Activated CD4-positive, alpha-beta memory T cell treated with anti-CD3 and anti-CD28 coated beads for 36 hours (primary cell): ENCODE measurements at places on chromosomes 5 and 9.

GRCh38 chr9:136363949-136364748, 605 bp upstream of the DNLZ start:
- DNase-seq: no peak

GRCh38 chr9:16532681-16533450, 337.6 kb downstream of the BNC2 start:
- no peak for DNase-seq

DNA sequence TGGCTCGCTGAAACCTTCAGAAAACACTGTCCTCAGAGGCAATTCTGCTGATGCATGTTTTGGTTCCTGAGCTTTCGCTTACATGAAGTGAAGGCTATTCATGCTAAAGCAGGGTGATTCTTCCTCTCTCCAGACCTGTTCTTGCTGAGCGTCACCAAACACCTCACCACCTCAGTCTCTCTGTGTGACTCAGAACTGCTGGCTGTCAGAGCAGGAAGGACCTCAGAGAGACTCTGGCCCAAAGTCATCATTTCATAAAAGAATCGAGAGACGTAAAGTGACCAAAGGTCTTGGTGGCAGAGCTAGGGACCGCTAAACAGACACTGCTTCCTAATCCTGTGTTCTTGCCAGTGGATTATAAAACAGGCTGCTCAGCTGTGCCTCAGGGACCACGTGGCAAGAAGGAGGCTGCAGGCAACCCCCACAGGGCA, 73.8 kb downstream of the LHFPL2 start:
- DNase-seq: no peak

DNA sequence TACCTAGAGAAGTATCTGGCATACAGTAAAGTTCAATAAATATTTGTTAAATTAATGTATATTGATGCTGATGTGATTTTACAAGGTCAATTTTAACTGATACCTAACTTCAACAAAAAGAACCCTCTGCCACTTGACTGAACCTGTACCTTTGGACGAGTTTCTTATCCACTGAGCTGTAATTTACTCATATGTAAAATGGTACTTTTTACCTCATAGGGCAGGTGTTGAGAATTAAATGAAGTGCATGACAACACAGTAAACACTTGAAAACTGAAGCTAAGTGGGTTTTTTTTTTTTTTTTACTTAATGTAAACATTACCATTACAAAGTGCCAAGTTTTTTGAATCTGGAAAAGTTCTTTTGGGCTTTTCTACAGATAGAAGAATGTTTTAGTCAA, 15.4 kb downstream of the NIPSNAP3B start:
- no peak for DNase-seq
